ENCODE measurements at places on chromosomes 5 and 9.
A peak's percentile ranks its signal among the peaks of the same experiment; 100 is the strongest.

DNA sequence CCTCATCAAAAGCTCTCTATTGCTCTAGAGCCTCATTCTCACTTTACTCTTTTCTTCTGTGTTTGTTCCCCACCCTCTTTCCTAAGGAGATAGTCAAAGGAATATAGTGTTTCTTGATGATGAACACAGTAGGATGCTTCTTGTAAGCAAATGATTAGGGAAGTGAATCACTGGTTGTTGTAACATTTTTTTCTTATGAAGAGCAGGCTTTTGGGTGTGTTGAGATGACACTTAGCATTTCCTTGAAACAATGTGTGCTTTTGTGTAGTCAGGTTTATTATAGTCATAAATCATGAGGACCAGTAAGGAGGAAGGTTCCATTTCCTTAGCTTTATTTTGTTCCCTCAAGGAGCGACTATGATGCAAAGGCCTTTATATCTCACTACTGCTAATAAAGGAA is 1991.3 kb upstream of the C9orf72 start:
- DNase-seq, result no peak

- DNase-seq, result no peak
These were observed 34.4 kb downstream of the NNT start for GRCh38 chr5:43637416-43637815.

DNA sequence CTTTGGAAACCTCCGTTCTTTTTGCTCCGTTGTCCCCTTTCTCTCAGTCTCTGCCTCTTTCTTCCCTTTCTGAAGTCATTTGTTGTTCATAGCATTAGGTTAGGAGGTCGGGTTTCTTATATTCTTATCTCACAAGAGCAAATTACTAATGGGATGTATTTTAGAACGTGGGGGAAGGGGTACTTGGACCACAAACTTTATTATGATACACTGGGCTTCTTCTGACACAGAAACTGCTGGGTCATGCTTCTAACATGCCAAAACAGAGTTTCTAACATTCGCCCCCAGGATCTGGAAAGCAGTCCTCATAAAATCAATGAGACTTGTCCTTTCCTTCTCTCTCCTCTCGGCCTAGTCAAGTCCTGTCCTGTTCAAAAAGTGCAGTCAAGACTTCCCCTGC is 334.4 kb downstream of the GADD45G start:
- DNase-seq, result no peak

GRCh38 chr9:84170521-84171141 is 169.9 kb downstream of the SLC28A3 start:
- peak; percentile 99 for DNase-seq

DNA sequence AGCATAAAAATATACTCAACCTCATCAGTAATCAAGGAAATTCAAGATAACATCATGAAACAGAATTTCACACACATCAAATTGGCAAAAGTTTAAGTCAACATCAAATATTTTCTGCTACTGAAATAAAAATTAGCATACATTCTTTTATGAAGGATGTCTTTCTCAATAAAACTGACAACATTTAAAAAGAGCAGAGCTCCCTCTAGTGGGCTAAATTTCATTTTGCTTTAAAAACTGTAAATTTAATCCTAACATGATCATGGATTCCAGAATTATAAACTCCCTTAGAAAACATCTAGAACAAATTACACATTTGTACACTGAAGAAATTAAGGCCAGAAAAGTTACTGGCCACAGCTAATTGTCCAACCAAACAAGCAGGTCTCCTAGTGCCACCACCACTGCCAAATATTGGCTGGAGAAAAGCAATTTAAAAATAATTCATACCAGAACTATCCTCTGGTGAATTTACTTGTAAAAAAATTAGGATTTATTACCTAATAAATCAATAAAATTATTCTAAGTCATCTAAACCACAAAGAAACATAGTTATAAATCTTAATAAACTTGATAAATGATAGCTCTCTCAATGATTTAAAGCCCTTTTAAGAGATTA is 31.2 kb downstream of the DEPDC1B start:
- peak; percentile 36 for DNase-seq

DNA sequence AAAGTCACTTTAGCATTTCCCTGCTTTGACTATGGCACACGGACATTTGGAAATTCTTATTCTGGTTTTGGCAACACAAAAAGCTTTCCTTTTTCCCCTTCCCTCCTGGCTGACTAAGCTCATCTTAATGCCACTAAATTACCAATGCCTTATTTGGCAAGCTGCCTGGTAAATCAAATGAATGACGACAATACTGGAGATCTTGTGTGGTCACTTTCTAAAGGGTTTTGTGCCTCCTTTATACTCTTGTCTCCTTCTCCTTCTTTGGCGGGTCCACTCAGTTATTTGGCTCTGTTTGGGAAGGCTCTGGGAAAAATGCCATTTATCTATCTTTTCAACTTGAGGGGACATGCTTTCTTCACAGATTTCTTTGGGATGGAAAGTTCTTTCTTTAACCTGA is 34.9 kb downstream of the SH3GL2 start:
- peak; percentile 13 for DNase-seq

- DNase-seq, result no peak
These were observed 2223.0 kb downstream of the MAT2B start for GRCh38 chr5:165728425-165728824.

- DNase-seq, result no peak
These were observed 111.5 kb upstream of the OSMR start for GRCh38 chr5:38734353-38734752.

DNA sequence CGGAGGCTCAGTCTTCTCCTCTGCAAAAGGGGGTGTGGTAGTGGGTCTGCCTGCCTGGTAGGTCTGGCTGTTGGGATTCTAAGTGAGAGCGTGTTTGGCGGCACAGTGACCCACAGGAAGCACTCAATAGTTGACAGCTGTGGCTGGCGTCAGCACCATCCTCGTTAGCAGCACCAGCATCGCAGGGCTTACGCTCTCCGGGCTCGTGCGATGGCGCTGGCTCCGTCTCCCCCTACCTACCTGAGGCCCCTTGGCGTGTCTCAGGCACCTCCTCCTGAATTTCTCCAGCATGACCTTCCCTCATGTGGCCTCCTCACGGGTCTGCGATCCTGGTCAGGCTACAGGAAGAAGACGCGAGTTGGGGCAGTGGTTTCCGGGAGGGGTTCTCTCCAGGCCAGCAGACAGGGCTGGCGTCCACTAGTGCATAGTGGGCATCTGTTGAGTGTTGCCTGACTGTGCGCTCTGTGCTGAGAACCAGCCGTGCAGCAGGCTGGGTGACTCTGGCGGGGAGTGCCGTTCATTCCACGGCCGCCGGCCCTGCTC is 66.9 kb downstream of the HMCN2 start:
- peak; percentile 17 for DNase-seq

- DNase-seq, result no peak
These were observed 47.2 kb downstream of the SECISBP2 start for GRCh38 chr9:89365532-89365912.
